ENCODE measurements at places on chromosomes 6 and 20.
A peak's percentile ranks its signal among the peaks of the same experiment; 100 is the strongest.

GRCh38 chr20:39885975-39886649 is 802.9 kb downstream of the MAFB start:
- peak; percentile 93 for DNase-seq

- no peak for DNase-seq
Observed at GRCh38 chr6:54579011-54579410, 267.6 kb upstream of the FAM83B start.

- no peak for DNase-seq
Observed at GRCh38 chr6:148494226-148494625, 151.6 kb downstream of the SASH1 start.

DNA sequence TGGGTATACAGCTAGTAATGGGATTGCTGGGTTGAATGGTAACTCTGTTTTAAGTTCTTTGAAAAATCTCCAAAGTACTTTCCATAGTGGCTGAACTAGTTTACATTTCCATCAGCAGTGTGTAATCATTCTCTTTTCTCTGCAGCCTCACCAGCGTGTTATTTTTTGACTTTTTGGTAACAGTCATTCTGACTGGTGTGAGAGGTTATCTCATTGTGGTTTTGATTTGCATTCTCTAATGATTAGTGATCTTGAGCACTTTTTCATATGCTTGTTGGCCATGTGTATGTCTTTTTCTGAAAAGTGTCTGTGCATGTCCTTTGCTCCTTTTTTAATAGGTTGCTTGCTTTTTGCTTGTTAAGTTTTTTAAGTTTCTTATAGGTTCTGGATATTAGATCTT is 194.2 kb upstream of the PHACTR1 start:
- no peak for DNase-seq

DNA sequence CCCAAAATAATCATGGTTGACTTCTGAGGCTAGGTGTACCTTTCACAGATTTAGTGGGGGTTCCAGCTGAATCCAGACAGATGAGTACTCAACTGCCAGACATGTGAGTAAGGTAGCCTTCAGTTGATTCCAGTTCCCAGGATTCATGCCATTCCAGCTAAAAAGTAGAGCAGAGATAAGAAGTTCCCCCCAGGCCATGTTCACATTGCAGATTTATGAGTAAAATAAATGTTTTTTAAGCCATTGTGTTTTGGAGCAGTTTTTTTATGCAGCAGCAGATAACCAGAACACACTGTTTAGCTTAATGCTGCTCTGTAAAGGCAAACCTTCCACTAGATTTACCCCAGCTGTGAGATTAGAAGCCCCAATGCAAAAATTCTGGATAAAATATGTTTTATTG is 245.0 kb downstream of the RFPL4B start:
- no peak for DNase-seq

GRCh38 chr6:21596949-21597682 is 3.6 kb downstream of the SOX4 start:
- DNase-seq, result no peak

Measured in lower leg skin (tissue), 4 donors.